ENCODE measurements at places on chromosomes 6 and 20. TPM values are rescaled to one million over a fixed set of nuclear protein-coding genes. Genes with fewer than 3 reads are reported as not detected.

NRSN1 gene
- total RNA-seq: not detected

LPA gene
- total RNA-seq: not detected

CDSN gene
- not detected for total RNA-seq

FAM83D gene
- total RNA-seq: 15.4 TPM

KIF25 gene
- not detected for total RNA-seq
